ENCODE measurements at places on chromosomes 5 and 9. TPM values are rescaled to one million over a fixed set of nuclear protein-coding genes. Genes with fewer than 3 reads are reported as not detected.

GRCh38 chr9:137731947-137732813 is 113.4 kb downstream of the EHMT1 start:
- no peak overlapping the region for H3K27ac ChIP-seq
- DNase-seq, result no peak
- peaks cover 73% of the 10 kb centered on the region for H3K36me3 ChIP-seq
- H3K4me1 ChIP-seq, result peaks cover 3% of the 10 kb centered on the region
- no peaks in the 10 kb centered on the region for H3K27me3 ChIP-seq
- no peak overlapping the region for H3K4me3 ChIP-seq

GRCh38 chr9:121735065-121735792 is 83.8 kb downstream of the DAB2IP start:
- peak; percentile 15 for DNase-seq
- H3K27me3 ChIP-seq, result peaks cover 43% of the 10 kb centered on the region
- no peak overlapping the region for H3K4me3 ChIP-seq
- no peaks in the 10 kb centered on the region for H3K36me3 ChIP-seq
- H3K4me1 ChIP-seq, result peaks cover 7% of the 10 kb centered on the region

GRCh38 chr5:140700177-140701144 is at the start of gene ZMAT2:
Gene ZMAT2 (plus strand): TSS chr5:140700447. CDS start chr5:140700461, 14 bp downstream.
- H3K4me1 ChIP-seq, result peaks cover 26% of the 10 kb centered on the region
- DNase-seq, result peak; percentile 89
- H3K27me3 ChIP-seq, result no peaks in the 10 kb centered on the region
- peaks cover 52% of the 10 kb centered on the region for H3K36me3 ChIP-seq
- H3K27ac ChIP-seq, result peak within 1 kb of the TSS; percentile 91

GRCh38 chr5:91020065-91020800 is 362.9 kb downstream of the ARRDC3 start:
- H3K36me3 ChIP-seq, result no peaks in the 10 kb centered on the region
- H3K4me1 ChIP-seq, result peaks cover 2% of the 10 kb centered on the region
- peaks cover 22% of the 10 kb centered on the region for H3K27me3 ChIP-seq
- DNase-seq, result no peak

Gene PCDHA12
- not detected for total RNA-seq

Gene OCLN
- 0.43 TPM for total RNA-seq

Gene IL6ST
- total RNA-seq, result 58.0 TPM

GRCh38 chr5:39714036-39714698 is 289.4 kb upstream of the DAB2 start:
- H3K27ac ChIP-seq, result no peak overlapping the region
- H3K4me1 ChIP-seq, result peaks cover 4% of the 10 kb centered on the region
- no peak overlapping the region for H3K4me3 ChIP-seq
- H3K27me3 ChIP-seq, result no peaks in the 10 kb centered on the region
- no peaks in the 10 kb centered on the region for H3K36me3 ChIP-seq

- DNase-seq, result no peak
- no peaks in the 10 kb centered on the region for H3K27me3 ChIP-seq
- H3K4me1 ChIP-seq, result peaks cover 2% of the 10 kb centered on the region
- no peak overlapping the region for H3K4me3 ChIP-seq
- peaks cover 3% of the 10 kb centered on the region for H3K36me3 ChIP-seq
These were observed 131.4 kb upstream of the TRIM32 start for GRCh38 chr9:116555556-116556155.

DNA sequence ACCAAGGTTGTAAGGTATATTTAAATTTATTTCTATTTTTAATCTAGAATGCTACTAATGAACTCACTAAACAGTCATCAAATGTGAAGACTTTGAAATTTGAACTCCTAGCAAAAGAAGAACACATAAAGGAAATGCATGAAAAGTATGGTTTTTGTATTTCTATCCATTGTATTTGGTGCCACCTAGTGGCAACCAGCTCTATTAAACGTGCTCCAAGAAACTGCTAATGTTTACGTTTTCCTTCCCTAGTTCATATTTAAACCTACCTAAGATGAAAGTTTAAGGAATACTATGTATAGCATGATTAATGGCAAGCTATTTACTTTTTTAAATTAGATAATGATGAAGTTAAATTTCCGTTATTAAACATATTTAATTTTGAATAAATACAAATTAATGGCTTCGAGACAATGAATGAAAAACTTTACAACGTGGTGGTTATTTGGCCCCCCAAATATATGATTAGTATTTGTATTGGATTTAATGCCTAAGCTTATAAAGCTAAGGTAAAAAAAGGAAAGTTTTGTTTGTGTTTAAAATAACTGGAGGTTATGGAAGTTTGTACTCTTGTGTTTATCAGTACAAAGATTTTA is 115.9 kb upstream of the SH3GL2 start:
- DNase-seq, result no peak
- H3K27me3 ChIP-seq, result no peaks in the 10 kb centered on the region
- no peaks in the 10 kb centered on the region for H3K36me3 ChIP-seq
- no peaks in the 10 kb centered on the region for H3K4me1 ChIP-seq

Gene ANKRD55
- 0.50 TPM for total RNA-seq

Gene TUBB4B
- 274 TPM for total RNA-seq

Gene PFN3
- total RNA-seq, result not detected

- no peaks in the 10 kb centered on the region for H3K36me3 ChIP-seq
- no peak overlapping the region for H3K27ac ChIP-seq
- H3K4me3 ChIP-seq, result no peak overlapping the region
- H3K27me3 ChIP-seq, result no peaks in the 10 kb centered on the region
- H3K4me1 ChIP-seq, result no peaks in the 10 kb centered on the region
These were observed 260.9 kb upstream of the TUSC1 start for GRCh38 chr9:25939126-25939525.

DNA sequence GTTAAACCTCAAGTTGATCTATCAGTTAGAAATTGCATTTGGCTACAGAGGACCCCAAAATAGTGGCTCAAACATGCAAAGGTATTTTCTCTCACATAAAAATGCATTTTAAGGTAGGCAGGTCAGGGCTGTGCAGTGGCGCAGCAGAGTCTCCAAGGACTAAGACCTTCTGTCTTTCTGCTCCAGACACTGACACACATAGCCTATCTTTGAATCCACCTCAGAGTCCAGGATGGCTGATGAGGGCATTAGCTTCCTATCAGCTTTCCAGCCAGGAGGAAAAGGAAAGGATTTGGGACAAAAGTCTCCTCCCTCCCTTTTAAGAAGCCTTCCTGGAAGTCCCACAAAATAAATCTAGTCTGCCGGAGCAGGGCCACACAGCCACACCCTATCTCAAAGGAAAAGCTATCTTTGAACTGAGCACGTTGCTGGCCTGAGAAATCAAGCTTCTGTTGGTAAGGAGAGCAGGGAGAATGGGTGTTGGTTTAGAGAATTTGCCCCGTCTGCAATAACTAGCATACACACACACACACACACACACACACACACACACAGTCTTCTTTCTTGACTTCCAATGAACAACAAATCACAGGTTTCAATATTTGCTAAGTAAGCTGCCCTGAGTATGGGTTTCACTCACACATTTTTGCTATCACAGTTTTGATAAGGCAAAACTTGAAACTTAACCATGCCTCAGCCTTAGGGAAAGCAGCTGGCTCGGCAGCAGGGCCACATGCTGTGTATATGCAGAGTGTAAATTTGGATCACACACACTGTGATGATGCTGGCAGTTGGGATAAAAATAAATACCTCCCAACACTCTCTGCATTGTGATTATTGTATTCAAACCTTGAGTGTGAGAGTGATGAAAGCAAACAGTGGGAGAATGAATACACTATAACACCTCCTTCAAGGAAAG is 116.6 kb upstream of the MAP3K1 start:
- DNase-seq, result no peak
- H3K4me1 ChIP-seq, result peaks cover 20% of the 10 kb centered on the region
- no peak overlapping the region for H3K4me3 ChIP-seq
- no peaks in the 10 kb centered on the region for H3K36me3 ChIP-seq
- no peaks in the 10 kb centered on the region for H3K27me3 ChIP-seq
- H3K27ac ChIP-seq, result no peak overlapping the region

Gene ANKRD18A
- total RNA-seq, result 3.9 TPM

GRCh38 chr5:73302797-73303147 is 129.8 kb downstream of the TMEM174 start:
- peaks cover 5% of the 10 kb centered on the region for H3K36me3 ChIP-seq
- H3K27ac ChIP-seq, result no peak overlapping the region
- peaks cover 23% of the 10 kb centered on the region for H3K4me1 ChIP-seq
- H3K4me3 ChIP-seq, result no peak overlapping the region
- peaks cover 97% of the 10 kb centered on the region for H3K27me3 ChIP-seq
- DNase-seq, result no peak

DNA sequence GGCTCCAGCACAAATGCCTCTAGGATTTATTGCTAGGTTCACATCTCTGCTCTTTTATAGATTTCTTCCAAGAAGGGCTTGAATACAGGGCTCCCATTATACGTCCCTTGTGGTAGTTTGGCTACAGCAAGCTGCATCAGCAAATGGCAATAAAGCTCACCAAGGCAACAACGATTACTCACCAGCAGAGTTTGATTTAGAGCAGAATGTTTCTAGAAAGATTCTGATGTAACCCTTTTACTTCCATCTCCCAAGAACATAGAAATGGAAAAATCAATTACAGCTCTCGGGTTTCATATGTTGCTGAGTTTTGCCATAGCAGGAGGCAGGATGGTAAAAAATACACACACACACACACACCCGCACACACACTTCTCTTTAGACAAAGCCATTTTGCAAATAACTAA is 124.2 kb upstream of the TNPO1 start:
- no peak for DNase-seq
- H3K4me1 ChIP-seq, result no peaks in the 10 kb centered on the region
- no peak overlapping the region for H3K4me3 ChIP-seq
- no peaks in the 10 kb centered on the region for H3K36me3 ChIP-seq
- H3K27me3 ChIP-seq, result peaks cover 51% of the 10 kb centered on the region
- no peak overlapping the region for H3K27ac ChIP-seq

DNA sequence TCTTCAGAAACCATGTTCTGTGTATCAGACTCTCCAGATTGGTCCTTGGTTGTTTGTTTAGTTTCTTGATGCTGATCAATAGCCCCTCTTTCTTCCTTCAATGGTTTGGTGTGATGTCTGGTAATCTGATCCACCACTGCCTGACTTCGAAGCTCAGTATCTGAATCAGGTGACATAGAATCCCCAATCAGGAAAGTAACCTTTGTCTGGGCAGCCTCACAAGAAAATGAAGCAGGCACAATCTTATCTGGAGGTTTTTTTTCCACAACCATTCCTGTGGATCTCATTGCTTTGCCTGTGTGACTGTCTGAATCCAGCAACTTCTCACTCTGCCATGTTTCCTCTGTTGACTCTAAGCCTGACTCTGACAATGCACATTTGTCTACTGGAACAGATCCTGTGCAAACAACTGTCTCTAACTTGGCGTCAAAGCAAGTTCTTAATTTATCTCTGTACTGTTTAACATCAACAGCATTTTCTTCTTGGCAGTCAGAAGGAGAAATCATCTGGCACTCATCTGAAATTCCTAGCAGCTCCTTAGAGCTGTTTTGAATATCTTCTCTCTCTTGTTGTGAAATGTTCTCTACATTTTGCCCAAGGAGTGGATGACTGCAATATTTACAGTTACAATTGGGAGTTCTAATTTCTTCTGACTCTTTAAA is 37.1 kb upstream of the RAPGEF6 start:
- H3K4me3 ChIP-seq, result no peak overlapping the region
- peaks cover 45% of the 10 kb centered on the region for H3K36me3 ChIP-seq
- no peak for DNase-seq
- peaks cover 21% of the 10 kb centered on the region for H3K4me1 ChIP-seq
- H3K27me3 ChIP-seq, result no peaks in the 10 kb centered on the region

- no peaks in the 10 kb centered on the region for H3K27me3 ChIP-seq
- no peak overlapping the region for H3K27ac ChIP-seq
These were observed 21.5 kb upstream of the RFK start for GRCh38 chr9:76415731-76416130.

DNA sequence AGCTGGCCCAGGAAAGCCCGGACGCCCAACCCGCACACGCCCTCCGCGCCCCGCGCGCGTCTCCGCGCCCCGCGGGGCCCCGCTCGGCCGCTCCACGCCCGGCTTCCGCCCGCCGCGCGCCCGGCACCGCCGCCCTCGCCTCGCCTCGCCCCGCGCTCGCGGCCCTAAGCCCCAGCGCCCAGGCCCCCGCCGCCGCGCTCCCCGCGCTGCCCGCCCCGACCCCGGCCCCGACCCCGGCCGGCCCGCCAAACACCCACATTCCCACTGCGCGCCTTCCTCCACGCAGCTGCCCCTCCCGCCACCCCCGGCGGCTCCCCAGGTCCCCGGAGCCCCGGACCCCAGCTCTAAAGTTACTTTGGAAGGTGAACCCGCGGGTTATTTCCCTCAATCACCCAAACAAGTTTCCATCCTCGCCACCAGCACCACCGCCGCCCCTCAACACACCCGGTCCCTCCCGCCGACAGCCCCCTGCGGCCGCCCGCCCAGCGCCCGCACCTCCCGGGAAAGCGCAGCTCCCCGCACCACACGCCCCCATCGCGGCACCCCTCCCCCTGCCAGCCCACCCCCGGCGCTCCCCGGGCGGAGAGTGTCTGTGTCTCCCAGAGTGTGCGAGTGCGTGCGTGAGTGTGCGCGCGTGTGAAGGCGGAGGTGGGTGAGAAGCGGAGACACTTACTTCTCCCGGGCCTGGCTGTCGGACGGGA is 439 bp downstream of the SSBP2 start:
- H3K4me3 ChIP-seq, result peak overlapping the region; percentile 90
- H3K4me1 ChIP-seq, result peaks cover 38% of the 10 kb centered on the region
- DNase-seq, result peak; percentile 40
- no peaks in the 10 kb centered on the region for H3K36me3 ChIP-seq
- H3K27ac ChIP-seq, result peak overlapping the region; percentile 81

GRCh38 chr5:62684310-62684709 is 105.7 kb downstream of the LRRC70 start:
- no peak for DNase-seq
- no peak overlapping the region for H3K4me3 ChIP-seq
- H3K36me3 ChIP-seq, result peaks cover 2% of the 10 kb centered on the region
- no peaks in the 10 kb centered on the region for H3K4me1 ChIP-seq
- H3K27ac ChIP-seq, result no peak overlapping the region

GRCh38 chr9:38047301-38048251 is 21.5 kb downstream of the SHB start:
- DNase-seq, result no peak
- H3K4me3 ChIP-seq, result no peak overlapping the region
- no peaks in the 10 kb centered on the region for H3K36me3 ChIP-seq
- peaks cover 10% of the 10 kb centered on the region for H3K4me1 ChIP-seq
- no peaks in the 10 kb centered on the region for H3K27me3 ChIP-seq

Gene MTX3
- 15.6 TPM for total RNA-seq

DNA sequence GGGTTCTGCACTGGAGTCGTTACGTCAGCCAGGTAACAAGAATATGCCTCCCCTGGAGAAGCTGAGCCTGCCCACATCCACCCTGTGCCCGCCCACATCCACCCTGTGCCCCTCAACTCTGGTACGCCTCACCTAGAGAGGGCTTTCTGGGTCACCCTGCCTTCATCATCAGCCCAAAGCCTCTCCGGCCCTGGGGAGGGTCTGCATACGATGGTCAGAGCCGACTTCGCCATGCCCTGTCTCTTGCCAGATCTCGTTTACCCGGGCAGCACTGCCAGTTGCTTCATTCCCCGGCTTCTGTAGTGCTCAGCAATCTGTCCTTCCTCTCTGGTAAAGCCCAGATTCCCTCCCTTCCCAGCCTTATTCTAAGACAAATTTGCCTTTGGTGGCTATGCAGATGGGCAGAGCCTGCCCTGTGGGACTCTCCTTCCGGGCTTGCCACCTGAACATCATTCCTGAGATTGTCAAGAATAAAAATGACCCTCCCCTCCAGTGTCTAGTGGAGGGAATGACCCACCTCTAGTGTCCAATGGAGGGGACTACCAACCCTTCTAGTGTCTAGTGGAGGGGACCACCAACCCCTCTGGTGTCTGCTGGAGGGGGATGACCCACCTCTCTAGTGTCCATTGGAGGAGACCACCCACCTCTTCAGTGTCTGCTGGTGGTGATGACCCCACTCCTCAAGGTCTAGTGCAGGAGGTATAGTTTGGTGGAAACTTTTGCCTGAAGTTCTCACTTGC is 3.4 kb downstream of the PLEKHG4B start:
- H3K4me1 ChIP-seq, result peaks cover 3% of the 10 kb centered on the region
- H3K4me3 ChIP-seq, result no peak overlapping the region
- no peaks in the 10 kb centered on the region for H3K36me3 ChIP-seq
- no peak for DNase-seq
- H3K27me3 ChIP-seq, result peaks cover 57% of the 10 kb centered on the region
- H3K27ac ChIP-seq, result no peak overlapping the region

Gene PCDHB7
- total RNA-seq, result not detected
